ENCODE measurements at places on chromosomes 4 and X. TPM values are rescaled to one million over a fixed set of nuclear protein-coding genes. Genes with fewer than 3 reads are reported as not detected.

- peak; percentile 10 for DNase-seq
Observed at GRCh38 chr4:2961421-2961810, 1.8 kb downstream of the NOP14 start.

GRCh38 chr4:54107951-54108748 lies 8.2 kb downstream of the GSX2 start:
- no peak for DNase-seq

- no peak for DNase-seq
Observed at GRCh38 chr4:8913858-8914460, 42.3 kb upstream of the HMX1 start.

DNA sequence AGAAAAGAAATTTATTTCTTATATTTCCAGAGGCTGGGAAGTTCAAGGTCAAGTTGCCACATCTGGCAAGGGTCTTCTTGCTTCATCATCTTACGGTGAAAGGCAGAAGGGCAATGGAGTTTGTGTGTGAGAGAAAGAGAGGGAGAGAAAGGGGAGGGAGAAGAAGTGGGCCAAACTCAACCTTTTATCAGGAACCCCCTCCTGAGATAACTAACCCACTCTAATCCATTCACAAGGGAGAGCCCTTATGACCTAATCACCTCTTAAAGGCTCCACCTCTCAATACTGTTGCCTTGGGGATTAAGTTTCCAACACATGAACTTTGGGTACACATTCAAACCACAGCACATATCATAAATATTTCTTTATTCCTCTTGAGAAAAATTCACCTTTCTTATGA lies 203.3 kb upstream of the FAM241A start:
- no peak for DNase-seq

DNA sequence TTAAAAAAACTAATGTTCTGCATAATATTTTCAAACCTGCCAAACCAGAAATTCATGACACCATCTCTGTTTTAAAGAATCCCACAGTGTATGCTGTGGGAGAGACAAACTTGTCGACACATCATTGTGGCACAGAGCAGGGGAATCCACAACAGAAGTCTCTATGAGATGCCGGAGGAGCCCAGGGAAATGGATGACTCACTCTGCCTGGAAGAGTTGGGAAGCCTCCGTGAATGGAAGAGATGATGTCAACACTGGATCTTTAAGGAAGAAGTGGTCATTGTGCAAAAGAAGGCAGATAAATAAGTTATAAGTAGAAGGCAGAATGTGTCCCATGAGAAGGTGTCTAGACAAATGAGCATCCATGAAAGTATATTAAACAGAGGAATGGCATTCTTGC lies 595.1 kb downstream of the RAB28 start:
- peak; percentile 42 for DNase-seq

DNA sequence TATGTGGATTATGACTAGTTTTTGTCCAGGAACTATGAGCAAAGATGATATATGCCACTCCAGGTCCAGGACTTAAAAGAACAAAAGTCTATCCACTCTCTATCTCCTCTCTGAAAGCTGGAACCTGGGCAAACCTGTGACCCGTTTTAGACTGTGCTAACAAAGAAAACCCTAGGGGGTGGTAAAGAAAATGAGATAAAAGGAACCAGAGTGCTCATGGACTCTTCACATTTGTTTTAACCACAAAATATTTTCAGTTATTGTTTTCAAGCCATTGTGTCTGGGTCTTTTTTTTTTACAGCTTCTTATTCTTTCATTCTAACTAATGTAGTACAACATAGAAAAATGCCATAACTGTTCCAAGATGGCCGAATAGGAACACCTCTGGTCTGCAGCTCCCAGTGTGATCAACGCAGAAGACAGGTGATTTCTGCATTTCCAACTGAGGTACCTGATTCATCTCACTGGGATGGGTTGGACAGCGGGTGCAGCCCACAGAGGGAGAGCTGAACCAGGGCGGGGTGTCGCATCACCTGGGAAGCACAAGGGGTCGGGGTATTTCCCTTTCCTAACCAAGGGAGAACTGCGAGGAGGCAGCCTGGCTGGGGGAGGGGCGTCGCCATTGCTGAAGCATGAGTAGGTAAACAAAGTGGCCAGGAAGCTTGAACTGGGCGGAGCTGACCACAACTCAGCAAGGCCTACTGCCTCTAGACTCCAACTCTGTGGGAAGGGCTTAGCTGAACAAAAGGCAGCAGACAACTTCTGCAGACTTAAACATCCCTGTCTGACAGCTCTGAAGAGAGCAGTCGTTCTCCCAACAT lies 45.1 kb downstream of the CHM start:
- peak; percentile 0 for DNase-seq

DNA sequence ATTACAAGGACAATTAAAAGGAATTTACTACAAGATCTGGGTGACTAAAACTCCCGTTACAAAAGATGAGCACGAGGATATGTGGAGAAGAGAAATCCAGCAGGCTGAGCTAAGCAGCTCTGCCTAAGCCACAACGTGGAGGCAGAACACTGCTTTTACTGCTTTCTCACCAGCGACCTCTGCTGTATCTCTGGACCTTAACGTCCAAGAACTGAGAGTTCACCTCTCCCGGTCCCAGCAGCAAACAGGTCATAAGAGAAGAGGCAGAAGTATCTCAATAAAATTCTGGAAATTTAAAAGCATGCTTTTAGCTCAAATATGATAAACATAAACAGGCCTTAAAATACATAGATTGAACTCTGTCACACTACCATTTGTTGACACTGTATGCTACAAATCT lies 81.0 kb downstream of the ADGRA3 start:
- peak; percentile 21 for DNase-seq

TIGD4 gene
- total RNA-seq = under 0.01 TPM

HGFAC gene
- total RNA-seq = not detected

Data from RPMI7951 (cell line).